ENCODE measurements at places on chromosomes 11 and 22. TPM values are rescaled to one million over a fixed set of nuclear protein-coding genes. Genes with fewer than 3 reads are reported as not detected.

GRCh38 chr22:38139901-38140300 is 29.4 kb upstream of the BAIAP2L2 start:
- DNase-seq = no peak

GRCh38 chr11:110069158-110069737 is 23.9 kb upstream of the ZC3H12C start:
- no peak for DNase-seq

DNA sequence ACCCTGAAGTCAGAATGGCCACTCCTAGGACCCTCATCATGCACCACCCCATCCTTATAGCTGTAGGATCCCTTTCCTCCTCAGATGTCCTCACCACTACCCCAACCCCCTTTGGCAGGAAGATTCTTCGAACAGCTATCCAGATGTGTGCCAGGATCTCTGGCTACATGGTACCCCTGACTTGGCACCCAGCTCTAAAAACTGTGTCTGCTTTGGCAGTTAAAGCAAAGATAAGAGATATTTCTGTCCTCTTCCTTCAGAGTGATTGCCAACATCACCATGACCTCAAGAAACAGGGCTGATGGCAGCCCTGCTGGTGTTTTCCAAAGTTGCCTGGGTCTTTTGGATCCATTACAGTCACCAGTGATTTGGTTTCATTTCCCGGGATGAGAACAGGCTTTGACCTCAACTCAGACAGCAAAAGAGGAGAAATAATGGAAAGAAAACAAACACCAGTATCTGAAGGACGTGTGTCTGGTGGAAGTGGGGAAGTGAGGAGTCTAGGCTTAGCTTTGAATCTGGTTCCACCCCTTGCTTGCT is 4.3 kb upstream of the NRIP3 start:
- no peak for DNase-seq

DNA sequence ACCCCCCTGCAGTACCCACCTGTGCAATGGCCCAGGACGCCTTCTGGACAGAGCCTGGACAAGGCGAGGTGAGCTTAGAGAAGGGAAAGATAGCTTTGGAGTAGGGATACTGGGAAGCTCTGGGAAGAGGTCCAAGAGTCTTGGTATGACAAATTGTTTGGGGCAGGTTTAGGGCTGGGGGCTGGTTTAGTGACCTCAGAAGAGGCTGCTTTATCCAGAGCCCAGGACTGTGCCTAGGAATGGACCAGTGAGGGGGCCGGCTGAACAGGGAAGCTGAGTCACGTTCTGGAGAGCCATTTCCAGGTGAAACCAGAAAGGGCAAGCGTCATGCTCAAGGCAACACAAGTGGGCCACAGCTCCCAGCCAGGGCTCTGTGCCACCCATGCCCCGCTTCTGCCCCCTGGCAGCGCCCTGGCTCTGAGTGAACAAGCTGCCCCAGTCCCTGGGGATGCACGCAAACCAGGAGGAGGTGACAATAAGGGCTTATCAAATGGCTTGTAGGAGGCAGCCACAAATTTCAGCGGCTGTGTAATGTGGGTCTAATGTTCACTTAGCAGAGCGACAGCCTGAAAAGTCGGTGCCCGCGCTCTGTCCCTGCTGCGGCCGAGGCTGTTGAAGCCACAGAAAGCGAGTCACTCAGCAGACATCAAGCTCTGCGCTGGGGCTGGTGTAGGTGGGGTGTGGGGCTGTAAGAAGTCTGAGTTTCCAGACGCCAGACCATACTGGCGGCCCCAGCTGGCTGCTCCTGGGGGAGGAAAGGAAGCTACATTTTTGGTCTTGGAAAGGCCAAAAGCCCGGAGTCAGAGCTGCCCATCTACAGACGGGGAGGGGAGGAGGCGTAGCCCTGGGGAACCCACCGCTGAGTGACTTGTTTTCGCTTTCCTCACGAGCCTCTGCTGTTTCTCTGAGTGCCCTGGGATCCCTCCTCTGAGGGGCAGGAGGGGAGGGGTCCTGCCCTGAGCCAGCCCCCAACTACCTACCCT is 18.3 kb upstream of the SYT7 start:
- no peak for DNase-seq

DNA sequence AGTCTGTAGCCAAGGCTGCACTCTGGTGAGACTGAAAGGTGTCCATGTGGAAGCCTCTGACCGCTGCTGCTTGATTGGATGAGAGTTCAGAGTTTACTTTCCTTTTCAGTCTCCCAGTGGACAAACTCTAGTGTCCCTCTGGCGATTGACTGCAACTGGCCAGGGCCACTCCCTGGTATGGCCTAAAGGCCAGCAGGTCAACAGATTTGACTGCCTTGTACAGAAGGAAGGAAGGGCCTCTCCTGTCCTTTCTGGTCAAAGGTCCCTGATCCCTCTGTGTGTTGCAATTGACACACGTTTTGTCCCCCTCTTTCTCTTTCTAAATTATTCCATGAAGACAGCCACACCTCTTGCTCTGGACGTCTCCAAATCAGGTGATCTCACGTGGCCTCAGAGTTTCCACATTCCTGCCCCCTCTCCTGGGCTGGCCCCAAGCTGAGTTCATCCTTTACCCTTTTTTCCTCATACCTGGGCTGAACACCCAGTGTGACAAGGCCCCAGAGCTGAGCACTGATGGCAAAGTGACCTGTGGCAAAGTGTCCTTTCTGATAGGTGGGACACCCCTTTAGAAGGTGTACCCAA is 18.7 kb upstream of the FBLN1 start:
- DNase-seq = no peak

DNA sequence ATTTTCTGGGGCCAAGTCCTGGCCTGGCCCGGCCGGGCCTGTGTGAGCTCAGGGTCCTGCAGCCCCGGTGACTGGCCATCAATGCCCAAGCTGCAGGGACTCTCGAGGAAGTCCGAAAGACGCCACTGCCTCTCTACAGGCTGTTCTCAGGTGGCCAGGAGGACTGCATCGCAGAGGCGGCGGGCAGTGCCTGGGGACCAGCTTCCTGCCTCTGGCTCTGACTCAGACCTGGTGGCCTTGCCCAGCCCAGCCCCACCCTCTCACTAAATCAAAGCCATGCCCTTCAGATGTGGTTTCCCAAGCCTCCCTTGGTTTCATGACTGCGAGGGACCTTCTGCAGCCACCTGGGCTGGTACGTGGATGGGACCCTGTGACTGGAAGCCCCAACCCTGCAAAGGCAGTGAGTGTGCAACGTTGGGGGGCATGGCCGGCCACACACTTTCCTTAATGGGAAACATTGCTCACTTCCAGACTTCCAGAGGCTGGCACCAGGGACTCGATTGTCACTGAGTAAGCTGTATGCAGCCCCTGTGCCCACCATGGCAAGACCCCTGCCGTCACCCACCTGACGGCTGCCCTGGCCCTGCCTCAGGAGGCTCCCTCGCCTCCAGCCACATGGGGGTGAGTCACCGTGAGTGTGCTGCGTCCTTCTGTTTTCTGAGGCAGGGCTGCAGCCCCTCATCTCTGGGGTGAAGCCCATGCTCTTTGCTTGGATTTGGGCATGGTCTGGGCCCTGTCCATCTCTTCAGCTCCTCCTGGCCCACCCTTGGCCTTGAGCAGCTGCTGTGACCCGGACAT is 6.0 kb upstream of the FGF3 start:
- DNase-seq = no peak

- DNase-seq = no peak
Observed at GRCh38 chr22:26588729-26589366, 1.1 kb downstream of the TPST2 start.

- DNase-seq = no peak
Observed at GRCh38 chr22:17627961-17628405, 566 bp downstream of the ATP6V1E1 start.

DNA sequence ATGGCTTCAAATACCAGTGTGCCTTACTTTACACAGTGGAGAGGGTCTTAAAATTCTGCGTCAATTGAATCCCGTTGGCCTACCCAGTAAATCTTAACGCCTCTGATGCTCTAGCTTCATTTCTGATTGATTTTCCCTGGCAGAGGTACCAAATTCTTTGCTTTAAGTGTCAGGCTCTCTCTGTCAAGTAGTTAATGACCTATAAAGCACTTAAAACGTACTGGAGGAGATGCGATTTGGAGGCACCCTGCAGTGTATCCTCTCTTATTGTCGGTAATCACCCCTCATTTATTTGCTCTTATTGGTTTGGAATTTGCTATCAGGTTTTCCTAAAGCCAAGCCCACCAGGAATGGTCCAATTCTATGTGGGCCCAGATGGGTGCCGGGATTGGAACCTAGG is 59.2 kb downstream of the NFAM1 start:
- DNase-seq = no peak

- DNase-seq = no peak
Observed at GRCh38 chr22:33785283-33785968, 134.8 kb downstream of the LARGE1 start.

DNA sequence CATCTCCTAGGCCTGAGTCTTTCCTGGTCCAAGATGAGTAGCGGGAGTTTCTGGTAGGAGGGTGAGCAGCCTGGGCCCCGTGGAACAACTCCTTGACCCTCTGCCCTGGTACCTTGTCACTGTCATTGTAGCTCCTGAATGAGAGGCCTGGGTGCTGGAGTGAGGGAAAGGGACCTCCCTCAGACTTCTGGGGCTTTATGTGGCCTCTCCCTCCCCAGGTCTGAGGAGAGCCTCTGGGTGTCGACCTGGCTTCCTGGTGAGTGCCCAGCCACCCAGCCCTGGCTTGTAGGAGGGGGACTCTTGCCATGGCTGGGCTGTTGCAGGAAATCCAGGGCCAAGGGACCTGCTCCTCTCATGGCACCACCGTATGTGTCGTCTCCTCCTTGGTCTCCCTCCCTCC is 3.9 kb downstream of the P2RY2 start:
- DNase-seq = no peak

- DNase-seq = no peak
Observed at GRCh38 chr11:14967581-14968243, 4.4 kb downstream of the CALCA start.

GRCh38 chr11:57126766-57127400 is 54.9 kb upstream of the LRRC55 start:
- DNase-seq = no peak

DNA sequence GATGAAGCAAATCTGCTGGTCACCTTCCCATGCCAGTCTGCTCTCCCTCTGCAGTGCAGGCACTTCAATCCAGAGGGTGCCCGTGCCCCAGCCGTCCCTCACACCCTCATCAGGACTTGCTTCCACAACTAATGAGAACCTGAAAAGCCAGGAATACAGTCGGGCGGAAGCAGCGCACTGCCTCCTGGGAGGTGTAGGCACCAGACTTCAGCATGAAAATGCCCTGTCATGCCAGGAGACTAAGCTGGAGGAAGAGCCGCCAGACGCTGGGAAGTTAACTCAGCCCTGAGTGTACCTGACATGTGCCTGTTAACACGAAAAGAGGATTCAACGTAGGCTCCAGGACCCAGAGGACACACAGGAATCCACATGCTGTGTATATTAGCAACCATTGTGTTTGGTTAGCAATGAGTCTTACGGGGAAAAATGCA is 40.1 kb upstream of the FLI1 start:
- DNase-seq = no peak

DNA sequence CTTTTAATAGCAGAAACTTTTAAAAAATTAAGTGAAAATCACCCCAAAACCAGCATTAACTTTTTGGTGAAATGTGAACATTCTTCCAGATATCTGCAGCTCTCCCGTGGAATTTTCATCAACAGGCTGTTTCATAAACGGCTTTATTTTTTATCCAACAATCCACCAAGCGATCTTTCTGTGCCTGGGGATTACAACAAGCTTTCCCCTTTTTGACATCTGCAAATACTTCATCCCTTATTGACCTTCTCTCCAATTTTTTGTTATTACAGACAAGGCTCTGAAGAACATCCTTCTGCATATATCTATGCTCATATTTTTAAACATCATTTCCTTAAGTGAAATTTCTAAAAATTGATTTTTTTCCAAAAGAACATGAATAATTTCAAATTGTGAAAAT is 5.8 kb upstream of the SERPINH1 start:
- no peak for DNase-seq

- no peak for DNase-seq
Observed at GRCh38 chr22:36497910-36498665, 8.8 kb downstream of the FOXRED2 start.

Gene CLTCL1
- total RNA-seq = 7.7 TPM

Gene KCNK4
- not detected for total RNA-seq

Gene JAM3
- total RNA-seq = 1.6 TPM

Gene PNPLA3
- 1.7 TPM for total RNA-seq

Gene TBX10
- total RNA-seq = not detected

Gene MFNG
- total RNA-seq = 6.4 TPM

Gene OR8H3
- total RNA-seq = not detected

Gene ANO9
- 11.9 TPM for total RNA-seq

Gene IL17REL
- total RNA-seq = not detected

Gene SPTY2D1
- 18.1 TPM for total RNA-seq

Measured in esophagus squamous epithelium (tissue), 5 donors.